AG04449 (cell line): ENCODE measurements at places on chromosomes 1 and 21.

DNA sequence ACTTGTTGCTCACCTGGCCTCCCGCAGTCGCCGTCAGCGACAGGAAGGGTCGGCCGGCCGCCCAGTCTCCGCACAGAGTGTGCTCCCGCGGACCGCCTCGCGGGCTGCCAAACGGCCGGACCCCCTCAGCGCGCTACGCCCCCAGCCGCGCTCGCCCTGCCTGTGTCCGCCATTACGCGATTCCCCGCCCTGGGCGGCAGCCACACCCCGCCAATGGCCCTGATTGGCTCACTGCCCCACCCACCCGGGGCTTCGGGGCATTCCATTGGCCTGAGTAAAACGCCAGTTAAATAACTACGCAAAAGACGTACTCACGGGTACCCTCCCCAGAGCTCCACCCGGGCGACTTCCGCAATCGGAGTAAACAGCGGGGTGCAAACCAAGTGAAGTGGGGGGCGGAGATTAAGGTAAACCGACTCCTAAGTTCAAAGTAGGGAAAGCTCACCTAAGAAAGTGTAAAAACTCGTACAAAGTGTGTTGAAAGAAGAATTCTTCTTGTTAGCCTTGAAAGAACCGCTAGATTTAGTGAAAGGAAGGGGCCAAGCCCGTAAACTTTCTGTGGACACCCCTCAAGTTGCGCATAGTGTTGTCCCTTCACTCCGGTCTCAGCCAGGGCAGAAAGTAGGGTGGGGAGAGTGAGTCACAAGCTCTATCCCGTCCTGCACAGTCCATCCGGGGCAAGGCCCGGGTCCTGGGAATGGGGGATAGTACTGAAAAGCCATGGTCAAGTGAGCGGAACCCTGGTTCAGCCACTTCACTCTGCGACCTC lies at the start of gene WASF2:
TSS of gene WASF2 (minus strand) at position 195 of the 769 bp plus-strand sequence. CDS start 61,277 bp downstream, outside the sequence.
- peak; percentile 83 for DNase-seq

DNA sequence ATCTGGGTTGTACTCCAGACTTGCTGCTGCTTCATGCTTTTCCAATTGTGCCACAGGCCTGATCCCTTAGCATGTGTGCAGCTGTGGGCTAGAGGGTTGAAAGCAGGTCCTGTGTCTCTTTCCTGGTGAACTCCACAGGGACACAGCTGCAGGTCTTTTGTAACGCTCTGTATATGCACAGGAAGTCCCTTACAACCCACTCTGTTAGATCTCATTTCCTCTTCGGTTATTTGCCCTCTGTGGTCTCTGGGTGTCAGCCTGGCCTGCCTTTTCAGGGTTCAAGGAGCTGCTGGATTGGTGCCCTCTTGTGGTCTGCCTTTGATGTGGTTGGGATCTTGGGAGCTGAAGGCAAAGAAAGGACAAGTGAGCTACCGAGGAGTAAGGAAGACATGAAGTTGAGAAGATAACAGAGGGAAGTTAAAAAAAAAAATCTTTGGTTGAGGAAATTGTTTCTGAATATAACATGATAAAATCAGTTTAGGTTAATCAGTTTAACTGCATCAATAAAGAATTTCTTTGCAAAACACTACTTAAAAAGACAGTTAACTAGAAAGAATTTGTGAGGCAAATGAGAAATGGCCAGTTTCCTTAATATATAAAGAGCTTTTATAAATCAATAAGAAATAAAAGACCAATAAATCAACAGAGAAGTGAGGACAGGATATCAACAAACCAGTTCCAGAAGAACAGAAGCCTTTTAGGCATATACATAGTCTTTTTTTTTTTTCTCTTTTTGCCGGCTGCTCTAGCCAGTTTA lies 44.1 kb downstream of the UCK2 start:
- DNase-seq, result no peak

- no peak for DNase-seq
Measured at GRCh38 chr1:76170513-76170912, 96.0 kb downstream of the ST6GALNAC3 start.

DNA sequence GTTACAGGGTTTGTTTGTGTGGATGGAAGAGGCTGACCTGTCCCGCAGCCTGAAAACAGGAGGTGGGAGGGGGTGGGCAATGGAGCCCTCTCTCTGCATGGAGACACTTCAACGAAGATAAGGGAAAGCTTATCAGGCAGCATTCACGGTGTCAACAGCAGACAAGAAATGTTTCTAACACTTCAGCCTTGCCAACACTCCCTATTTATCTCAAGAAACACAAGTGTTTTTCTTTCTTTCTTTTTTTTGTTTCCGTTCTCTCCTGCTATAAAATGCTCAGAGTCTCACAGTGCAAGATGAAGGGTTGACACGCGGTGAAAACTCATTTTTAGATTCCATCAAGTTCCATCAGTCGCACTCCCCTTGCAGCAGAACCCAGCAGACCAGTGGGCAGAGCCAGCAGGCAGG lies 594.4 kb downstream of the MATN1 start:
- no peak for DNase-seq

DNA sequence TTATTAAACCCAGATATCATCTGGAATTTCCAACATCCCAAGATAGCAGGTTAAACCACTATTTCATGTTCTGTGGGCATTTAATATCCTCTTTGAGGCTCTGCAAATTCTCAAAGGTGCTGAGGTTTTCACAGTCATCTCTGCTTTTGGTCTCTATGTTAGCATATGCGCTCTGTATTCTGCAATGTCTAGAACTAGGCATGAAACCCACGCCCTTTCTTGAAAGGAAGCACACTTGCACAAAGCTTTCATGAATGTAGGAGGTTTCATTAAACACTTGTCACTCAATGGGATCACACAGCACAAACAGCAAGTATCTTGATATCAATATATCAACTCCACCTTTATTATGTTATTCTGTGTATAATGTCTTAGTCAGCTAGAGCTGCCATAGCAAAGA lies 172.0 kb upstream of the USP24 start:
- no peak for DNase-seq

DNA sequence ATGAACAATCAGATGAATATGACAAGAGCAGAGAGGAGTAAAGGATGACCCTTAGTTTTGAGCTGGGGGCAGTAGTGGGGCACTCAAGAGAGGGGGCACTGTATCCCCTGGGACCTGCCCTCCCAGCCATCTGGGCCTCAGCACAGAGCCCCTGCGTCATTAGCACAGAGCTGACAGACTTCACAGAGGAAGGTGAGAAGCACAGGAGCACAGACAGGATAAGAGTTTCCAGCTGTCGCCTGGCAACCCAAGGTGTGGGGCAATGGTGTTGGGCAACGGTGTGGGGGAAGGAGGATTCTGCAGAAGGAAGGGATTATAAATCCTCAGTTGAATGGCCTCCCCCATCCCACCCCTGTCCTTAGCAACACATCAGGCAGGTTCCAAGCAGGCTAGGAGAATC lies 30.2 kb downstream of the RAB3B start:
- no peak for DNase-seq

GRCh38 chr1:195714248-195714647 lies 894.0 kb downstream of the KCNT2 start:
- peak; percentile 29 for DNase-seq

GRCh38 chr1:115977499-115978258 lies 1.4 kb downstream of the SLC22A15 start:
- peak; percentile 5 for DNase-seq

- DNase-seq, result no peak
Measured at GRCh38 chr1:232211149-232211548, 418.8 kb downstream of the SIPA1L2 start.

- DNase-seq, result no peak
Measured at GRCh38 chr1:14366091-14367018, 232.1 kb upstream of the KAZN start.

DNA sequence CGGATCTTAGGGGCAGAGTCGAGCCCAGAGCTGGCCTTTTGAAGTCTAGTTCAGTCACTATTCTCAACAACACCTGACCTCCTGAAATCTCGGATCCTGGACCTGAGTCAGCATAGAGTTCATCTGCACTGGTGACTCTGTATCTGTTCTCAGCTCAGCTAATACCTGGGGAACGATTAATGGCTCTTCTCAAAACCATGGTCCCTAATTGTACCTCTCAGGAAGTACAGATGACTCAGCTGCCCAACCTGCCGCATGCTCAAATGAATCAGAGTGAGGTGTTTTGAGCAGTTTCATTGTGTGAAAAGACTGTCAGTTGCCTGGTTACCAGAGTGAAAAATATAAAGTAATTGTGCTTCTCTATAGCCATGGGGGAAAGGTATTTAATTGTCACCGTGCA lies 89.2 kb downstream of the SLC35F3 start:
- DNase-seq, result no peak

GRCh38 chr1:93235261-93235660 lies 54.7 kb downstream of the CCDC18 start:
- DNase-seq, result no peak

DNA sequence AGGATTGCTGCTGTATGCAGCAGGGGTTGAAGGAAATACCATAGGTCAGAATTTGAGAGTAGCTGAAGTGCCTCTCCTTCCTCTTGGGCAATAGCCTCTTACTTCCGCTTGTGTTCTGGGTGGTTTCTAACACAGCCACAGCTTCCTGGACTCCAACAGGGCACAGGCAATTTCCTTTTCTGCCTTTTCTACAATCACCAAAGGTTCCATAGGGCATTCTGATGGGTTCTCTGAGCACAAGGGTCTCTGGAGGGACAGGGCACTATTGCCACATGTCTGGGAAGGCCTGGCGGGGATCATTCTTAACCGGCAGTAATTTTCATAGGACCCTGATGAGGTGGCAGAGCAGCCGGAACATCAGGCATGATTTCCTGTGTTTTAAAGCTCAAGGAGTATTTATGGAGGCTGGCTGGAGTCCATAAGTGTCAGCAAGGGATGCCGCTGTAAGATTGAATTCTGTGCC lies 5.5 kb upstream of the AGTRAP start:
- DNase-seq, result no peak

DNA sequence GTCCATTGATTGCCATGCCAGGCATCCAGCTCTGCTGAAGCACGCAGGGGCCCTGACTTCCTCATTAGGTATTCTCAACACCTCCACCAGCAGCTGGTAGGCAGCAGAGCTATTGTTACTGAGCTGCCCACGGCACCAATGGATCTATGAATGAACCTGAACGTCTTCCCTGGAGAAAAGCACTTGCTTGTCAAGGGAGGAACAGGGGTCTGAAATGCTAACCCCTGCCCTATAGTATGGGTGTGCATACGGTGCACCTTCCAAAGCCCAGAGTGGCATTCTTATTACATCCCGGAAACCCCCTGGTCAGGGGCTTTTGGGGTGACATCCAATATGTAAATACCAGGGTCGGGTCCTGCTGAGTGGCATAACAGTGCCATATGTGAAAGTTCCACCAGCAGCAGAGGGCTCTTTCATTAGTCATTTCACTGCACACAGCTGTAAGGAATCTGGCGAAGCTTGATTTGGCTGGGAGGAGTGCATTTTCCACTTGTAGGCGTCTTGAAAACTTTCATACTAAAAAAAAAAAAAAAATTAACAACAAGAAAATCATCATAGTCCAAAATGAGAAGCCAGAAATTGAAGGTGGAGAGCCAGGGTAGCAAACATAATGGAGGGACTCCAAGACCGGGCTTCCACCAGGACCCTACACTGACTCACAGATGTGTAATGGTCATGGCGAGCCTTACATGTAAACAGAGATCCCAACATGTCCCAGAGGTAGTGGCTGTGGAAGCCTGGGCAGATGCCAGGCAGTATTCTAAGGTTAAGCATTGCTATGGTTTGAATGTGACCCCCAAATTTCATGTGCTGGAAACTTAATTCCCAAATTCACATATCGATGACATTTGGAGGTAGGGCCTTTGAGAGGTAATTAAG lies 58.8 kb upstream of the PRDX6 start:
- no peak for DNase-seq

- DNase-seq, result no peak
Measured at GRCh38 chr1:67583462-67583950, 101.5 kb upstream of the GADD45A start.

GRCh38 chr1:240190881-240191401 lies 99.3 kb downstream of the FMN2 start:
- DNase-seq, result peak; percentile 94

- no peak for DNase-seq
Measured at GRCh38 chr21:46663754-46664153, 28.3 kb downstream of the PRMT2 start.

- no peak for DNase-seq
Measured at GRCh38 chr1:237320890-237321289, 278.9 kb downstream of the RYR2 start.
